ENCODE measurements at places on chromosomes 7 and 10.

GRCh38 chr7:148941598-148942275, 57.6 kb upstream of the EZH2 start:
- DNase-seq, result peak; percentile 13

- no peak for DNase-seq
Measured at GRCh38 chr7:42672339-42672999, 239.4 kb downstream of the C7orf25 start.

- no peak for DNase-seq
Measured at GRCh38 chr7:37282927-37283326, 165.7 kb downstream of the ELMO1 start.

DNA sequence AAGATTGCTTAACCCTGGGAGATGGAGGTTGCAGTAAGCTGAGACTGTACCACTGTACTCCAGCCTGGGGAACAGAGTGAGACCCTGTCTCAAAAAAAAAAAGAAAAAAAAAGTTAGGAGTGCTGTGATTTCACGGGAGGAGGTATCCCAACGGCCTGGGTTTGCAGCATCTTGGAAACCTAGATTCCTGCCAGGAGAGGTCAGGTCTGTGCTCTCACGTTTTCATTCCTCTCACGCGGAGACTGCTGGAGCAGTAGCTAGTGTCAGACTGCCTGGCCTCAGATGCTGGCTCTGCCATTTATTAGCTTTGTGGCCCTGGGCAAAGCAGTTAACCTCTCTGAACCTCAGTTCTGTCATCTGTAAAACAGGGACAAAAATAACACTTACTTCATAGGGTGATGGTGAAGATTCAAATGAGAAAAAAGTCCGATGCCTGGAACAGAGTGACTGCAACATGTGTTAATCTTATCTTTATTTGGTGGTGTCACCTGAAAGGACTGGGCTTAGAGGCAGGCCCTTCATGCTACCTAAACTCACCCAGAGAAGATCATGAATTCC, 94.9 kb downstream of the GAD2 start:
- no peak for DNase-seq

DNA sequence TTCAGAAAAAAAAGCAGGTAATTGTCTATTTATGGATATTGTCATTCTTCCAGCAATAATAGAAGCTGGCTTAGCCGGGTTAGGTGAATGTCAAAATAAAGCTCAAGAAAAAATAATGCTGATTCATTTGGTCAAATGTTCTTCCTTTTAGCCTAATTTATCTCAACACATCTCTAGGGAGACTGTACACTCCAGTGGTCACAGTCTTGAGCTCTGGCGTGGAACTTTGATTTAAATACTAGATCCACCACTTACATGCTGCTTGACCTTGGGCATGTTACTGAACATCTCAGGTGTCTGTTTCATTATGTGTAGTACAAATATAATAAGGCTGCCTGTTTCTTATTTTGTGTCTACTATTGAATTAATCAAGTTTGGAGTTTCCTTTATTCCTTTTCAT, 22.0 kb downstream of the PRTFDC1 start:
- DNase-seq, result no peak

DNA sequence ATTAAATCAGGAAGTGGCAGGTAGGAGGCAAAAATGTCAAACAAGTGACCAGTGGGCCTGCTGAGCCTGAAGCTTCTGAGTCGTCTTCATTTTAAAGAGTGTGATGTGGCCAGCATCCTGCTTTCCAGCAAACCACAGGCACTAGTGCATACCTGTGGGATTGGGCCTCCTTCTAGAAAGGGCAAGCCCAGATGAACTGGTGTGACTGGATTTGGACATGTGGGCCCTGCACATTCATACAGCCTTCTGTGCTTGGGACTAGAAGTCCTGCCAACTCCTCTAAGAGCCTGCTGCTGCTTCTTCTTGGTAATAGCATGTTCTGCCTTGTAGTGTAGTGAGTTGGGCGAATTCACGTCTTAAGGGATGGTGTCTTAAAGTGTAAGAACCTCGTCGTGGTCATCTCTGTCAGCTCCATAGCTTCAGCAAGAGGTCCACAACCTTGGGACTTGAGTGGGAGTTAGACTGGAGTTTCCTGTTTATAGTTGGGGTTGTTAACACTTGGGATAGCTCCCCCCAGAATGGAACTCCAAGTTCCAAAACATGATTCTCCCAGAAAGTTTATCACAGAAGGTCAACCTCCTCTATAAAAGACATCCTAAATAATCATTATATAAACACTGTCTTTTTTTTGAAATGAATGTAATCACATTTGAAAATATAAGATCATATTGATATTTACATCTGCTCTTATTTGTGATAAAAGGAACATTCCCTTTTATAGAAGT, 11.2 kb downstream of the BMPER start:
- DNase-seq, result no peak

DNA sequence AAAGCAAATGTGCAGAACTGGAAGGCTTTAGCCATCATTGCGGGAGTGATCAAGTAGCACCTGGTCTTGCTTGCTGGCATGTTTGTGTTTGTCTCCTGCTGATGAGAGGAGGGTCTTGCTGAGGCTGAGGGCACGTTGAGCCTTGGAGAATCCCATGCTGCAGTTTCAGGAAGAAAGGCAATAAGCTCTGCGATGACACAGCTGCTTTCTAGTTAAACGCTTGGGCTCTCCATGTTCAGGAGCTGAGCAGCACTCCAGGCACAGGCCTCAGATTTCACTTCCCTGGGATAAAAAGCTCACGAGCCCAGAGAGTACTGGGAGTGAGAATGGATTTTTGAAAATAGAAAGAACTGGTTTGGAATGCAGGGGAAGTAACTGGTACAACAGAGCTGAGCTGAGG, 100.8 kb downstream of the LRRC18 start:
- DNase-seq, result no peak

- DNase-seq, result no peak
Measured at GRCh38 chr7:112510001-112510742, 29.4 kb downstream of the LSMEM1 start.

DNA sequence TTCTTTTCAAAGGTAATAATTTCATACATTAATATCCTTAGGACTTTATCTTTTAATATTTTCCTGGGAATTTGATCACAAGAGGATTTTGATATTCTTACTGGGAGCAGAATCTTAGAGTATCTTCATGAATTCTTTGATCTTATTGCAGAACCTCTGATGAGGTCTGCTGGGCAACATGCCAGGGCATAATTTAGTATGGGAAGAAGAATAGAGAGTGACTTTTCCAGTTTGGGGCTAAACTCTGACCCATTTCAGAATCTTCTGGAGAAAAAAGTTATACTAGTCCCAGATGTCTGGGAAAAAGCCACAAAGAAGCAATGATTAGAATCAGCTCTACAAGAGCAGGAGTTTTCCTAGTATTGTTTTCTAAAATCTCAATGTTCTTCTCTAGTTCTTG, 28.0 kb upstream of the RSU1 start:
- no peak for DNase-seq

- DNase-seq, result no peak
Measured at GRCh38 chr10:34299105-34299611, 515.9 kb downstream of the PARD3 start.

DNA sequence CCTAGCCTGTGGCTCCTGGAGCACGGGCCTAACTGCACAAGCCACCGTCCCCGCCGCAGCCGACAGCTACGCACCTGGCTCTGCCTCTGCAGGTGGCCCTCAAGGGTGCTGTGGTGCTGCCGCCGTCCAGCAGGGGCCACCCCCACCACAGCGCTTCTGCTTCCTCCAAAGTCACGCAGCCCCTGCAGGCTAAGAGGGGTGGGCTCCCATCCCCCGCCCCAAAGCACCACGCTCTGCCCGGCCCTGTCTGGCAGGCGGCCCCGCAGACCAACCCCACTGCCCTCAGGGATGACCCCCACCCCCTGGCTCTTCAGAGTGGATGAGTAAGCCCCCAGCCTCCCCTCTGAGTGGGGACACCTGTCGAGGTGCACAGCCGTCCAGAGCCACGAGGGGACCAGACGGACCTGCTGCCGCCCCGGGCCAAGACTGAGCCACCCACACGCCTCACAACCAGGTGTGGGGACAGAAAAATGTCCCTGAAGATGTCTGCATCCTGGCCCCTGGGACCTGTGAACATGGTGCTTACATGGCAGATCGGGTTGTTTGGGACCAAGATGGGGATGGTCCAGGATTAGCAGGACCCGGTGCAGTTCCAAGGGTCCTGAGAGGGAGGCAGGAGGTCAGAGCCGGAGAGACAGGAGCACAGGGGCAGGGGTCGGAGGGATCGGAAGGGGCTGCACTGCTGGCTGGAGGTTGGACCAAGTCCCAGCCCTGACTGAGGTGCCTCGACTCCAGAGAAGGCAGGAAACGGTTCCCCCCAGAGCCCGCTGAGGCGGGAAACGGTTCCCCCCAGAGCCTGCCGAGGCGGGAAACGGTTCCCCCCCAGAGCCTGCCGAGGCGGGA, 9.0 kb upstream of the ADAP1 start:
- DNase-seq, result no peak

GRCh38 chr7:101725921-101726320, 91.5 kb upstream of the CUX1 start:
- no peak for DNase-seq

GRCh38 chr7:2411815-2412586, 8.6 kb downstream of the CHST12 start:
- no peak for DNase-seq

- no peak for DNase-seq
Measured at GRCh38 chr10:339038-339391, 203.8 kb downstream of the ZMYND11 start.

DNA sequence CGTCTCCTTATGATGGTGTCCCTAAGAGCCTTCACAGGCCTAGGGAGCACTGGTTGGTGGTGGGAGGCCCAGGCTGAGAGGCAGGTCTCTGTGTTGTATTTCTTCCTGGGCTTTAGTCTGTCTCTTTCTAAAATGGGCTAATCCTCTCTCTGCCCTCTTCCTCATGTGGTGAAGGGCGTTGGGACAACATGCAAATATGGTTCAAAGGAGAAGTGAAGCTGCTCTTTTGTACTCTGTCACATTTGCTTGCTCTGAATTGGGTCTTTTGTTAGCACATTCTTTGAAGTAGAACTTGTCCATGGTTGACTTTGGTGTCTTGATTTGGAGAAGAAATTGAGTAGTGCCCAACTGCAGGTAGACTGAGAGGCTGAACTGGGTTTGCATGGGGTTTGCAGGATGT, 814 bp downstream of the HK1 start:
- no peak for DNase-seq

DNA sequence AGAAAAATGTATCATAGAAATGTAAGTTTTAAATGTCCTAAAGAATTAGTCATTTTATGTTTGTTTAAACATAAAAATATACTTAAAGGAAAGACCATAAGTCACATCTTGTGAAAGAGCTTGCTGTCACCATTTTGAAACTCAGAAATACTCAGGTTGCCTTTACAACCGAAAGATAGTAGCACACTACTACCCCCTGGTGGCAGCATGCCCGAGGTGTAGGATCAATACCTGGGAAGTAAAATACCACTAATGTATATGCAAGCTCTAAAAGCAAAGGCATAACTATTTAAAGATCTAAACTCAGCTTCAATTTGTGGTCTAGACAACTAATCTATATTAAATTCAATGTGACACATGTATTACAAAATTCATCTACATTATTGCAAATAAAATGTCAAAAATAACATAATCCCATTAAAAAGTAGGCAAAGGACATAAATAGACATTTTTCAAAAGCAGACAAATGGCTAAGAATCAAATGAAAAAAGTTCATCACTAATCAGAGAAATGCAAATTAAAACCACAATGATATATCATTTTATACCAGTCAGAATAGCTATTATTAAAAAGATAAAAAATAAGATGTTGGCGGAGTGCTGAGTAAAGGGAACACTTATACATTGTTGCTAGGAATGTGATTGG, 47.7 kb upstream of the FGL2 start:
- DNase-seq, result peak; percentile 69

DNA sequence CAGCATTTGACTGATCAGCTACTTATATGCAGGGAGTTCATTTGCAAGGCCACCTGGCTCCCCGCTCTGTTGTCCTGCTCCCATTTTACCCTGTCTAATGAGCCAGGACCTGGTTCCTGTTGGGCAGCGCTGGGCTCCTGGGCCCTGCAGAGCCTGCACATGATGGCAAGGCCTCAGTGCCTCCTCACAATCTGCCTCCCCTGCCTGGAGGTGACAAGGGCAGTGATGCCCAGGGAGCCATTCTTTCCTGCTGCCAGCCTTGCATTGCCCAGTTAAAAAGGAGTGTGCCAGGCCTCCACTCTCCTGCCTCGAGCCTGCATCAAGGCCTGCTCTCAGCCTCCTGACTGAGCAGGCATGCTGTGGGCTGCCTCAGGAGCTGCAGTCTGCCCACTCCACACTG, 28.5 kb downstream of the CHAT start:
- DNase-seq, result no peak

DNA sequence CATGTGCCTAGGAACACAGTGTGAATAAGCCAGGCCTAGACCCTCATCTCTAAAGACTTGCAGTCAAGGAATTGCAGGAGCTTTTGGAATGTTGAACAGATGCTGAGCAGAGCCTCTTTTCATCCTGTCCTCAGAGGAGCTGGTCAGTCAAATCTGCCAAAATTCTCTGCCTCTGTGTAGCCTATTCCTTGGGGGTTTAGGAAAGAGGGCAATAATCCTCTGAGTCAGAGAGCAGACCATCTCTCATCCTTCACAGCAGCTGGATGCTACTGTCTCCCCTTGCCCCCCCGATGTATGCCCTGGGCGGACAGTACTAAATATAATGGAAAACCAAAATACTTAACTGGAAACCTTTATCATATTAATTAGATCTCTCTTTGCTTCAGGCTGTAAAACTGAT, 52.6 kb downstream of the BICC1 start:
- no peak for DNase-seq

DNA sequence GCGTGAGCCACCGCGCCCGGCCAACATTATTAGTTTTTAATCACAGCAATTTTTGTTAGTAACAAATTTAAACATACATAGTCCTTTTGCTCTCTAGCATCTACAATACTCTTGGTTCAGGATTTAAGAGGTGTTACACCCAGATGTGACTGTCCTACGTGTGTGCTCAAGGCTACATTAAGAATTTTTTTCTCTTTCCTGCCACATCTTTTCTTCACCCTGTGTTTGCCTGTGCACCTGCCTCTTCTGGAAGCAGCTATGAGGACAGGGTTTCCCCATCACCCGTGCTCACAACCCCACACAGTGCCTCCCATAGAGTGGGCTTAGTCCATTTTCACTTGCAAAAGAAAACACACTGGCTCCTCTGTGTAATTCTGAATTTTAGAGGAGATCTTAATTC, 186.7 kb upstream of the KLF6 start:
- no peak for DNase-seq

GRCh38 chr7:41375582-41375981, 327.3 kb downstream of the INHBA start:
- DNase-seq, result no peak

DNA sequence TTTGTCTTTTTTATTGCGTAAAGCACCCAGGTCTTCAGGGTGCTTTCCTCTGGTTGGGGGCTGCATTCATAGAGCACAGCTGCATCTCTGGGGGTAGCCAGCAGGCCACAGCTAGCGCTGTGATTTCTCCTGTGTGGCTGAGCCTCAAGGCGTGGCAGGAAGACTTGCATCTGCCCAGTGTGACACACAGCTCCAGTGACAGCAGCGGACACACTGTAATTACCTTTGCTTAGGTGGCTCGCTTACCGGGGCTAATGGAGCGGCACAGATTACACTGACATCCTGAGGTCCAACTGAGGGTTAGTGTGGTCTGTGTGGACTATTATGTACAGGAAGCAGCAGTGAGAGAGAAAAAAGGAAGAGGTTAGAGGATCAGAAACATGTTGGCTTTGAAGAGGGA, 27.1 kb downstream of the ABCB4 start:
- peak; percentile 0 for DNase-seq

- no peak for DNase-seq
Measured at GRCh38 chr7:11185179-11185815, 211.6 kb downstream of the PHF14 start.

- no peak for DNase-seq
Measured at GRCh38 chr10:28551086-28551485, 18.2 kb downstream of the WAC start.

GRCh38 chr10:111267673-111268072, 190.8 kb downstream of the ADRA2A start:
- no peak for DNase-seq
